Epithelial cell of alveolus of lung (primary cell): ENCODE measurements at places on chromosomes 7 and 10. TPM values are rescaled to one million over a fixed set of nuclear protein-coding genes. Genes with fewer than 3 reads are reported as not detected.

CPA2 gene
- not detected in 2 replicates for total RNA-seq

EGR2 gene
- total RNA-seq: 1.8 and 23.9 TPM in 2 replicates

PDZD8 gene
- total RNA-seq: 19.8 and 25.0 TPM in 2 replicates

MYL7 gene
- total RNA-seq: not detected in 2 replicates

HKDC1 gene
- total RNA-seq: 0.13 TPM in 1 of 2 replicates, not detected in the other

PRSS2 gene
- 2.9 and 34.8 TPM in 2 replicates for total RNA-seq

ADAM22 gene
- 0.52 and 1.8 TPM in 2 replicates for total RNA-seq

CSGALNACT2 gene
- 16.0 and 21.9 TPM in 2 replicates for total RNA-seq

ZFYVE27 gene
- total RNA-seq: 9.6 and 15.3 TPM in 2 replicates

ZCWPW1 gene
- 0.52 and 1.8 TPM in 2 replicates for total RNA-seq

ACBD7 gene
- total RNA-seq: 0.40 and 1.9 TPM in 2 replicates

ZSCAN25 gene
- total RNA-seq: 5.6 and 17.0 TPM in 2 replicates

KCND2 gene
- 1.7 and 2.6 TPM in 2 replicates for total RNA-seq
